Activated T-helper 1 cell treated with anti-CD3 and anti-CD28 coated beads, Interleukin-12 subunit alpha, Interleukin-12 subunit beta, Interleukin-2, Interleukin-4 antibody, amounts not matched to agents 30 ng/mL and 10 ng/mL and 1 ng/mL, durations not matched to agents 14 hours and 24 hours and 36 hours (primary cell): ENCODE measurements at places on chromosomes 12 and 14.

- DNase-seq: no peak
Observed at GRCh38 chr14:94390372-94391086, 2.1 kb upstream of the SERPINA1 start.

DNA sequence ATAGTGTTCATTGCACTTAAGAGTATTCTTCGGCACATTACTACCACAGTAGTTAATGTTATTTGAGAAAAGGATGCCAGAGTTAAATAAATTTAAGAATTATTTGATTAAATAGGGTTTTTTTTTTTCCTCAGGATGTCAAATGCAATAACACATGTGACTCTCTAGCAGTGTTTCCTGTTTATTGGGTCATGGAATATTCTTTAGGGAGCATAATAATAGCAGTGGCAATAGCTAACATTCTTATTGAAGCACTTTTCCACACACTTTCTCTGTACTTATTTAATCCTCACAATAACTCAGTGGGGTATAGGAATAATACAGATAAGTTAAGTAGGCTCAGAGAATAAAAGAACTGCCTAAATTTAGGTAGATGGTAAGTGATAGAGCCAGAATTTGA is 44.3 kb downstream of the SCYL2 start:
- no peak for DNase-seq

- DNase-seq: no peak
Observed at GRCh38 chr14:76917745-76918255, 91.6 kb downstream of the LRRC74A start.

GRCh38 chr12:61291647-61292046 is 968.6 kb upstream of the USP15 start:
- no peak for DNase-seq

DNA sequence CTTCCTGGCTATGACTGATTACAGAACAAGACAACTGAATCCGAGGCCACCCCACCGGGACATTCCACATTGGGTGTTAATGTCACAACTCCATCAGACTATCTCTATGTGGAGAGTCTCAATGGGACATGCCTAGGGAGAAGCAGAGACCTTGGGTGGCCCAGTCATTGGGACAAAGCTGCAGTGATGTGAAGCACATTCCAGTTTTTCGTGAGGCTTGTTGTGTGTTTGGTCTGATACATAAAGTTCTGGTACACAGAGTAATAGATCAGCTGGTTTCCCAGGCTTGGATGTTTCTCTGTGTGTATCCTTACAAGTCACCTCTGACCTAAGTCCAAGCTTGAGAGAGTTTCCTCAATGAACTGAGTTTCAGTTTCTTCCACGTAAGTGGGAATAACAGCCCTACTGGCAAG is 42.3 kb downstream of the CPM start:
- DNase-seq: no peak

DNA sequence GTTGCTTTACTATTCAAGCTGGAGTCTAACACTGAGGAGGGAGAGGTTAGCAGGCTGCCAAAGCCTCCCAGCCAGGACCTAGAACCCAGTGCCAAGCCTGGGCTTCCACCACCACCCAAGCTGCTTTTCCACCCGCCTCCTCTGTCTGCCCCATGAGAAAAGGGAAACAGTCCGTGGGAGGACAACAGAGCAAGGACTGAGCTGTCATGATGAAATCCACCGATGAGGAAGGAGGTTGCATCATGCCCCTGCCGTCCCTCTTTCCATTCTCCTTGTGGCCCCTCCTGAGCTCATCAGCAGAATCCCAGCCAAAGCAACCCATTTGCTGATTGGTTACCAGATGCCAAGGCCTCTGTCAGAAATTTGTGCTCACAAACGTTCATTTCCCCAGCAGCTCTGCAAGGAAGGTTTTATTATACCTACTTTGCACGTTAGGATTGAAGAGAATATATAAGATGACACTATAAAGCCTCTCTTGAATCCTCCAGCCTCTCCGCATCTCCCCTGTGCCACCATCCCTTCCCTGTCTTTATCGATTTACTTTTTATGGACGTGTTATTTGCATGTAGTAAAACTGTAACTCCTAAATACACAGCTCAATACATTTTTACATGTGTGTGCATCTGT is 6.3 kb upstream of the SERPINA1 start:
- DNase-seq: no peak

- DNase-seq: no peak
Observed at GRCh38 chr12:68245180-68246021, 8.0 kb downstream of the IL22 start.

DNA sequence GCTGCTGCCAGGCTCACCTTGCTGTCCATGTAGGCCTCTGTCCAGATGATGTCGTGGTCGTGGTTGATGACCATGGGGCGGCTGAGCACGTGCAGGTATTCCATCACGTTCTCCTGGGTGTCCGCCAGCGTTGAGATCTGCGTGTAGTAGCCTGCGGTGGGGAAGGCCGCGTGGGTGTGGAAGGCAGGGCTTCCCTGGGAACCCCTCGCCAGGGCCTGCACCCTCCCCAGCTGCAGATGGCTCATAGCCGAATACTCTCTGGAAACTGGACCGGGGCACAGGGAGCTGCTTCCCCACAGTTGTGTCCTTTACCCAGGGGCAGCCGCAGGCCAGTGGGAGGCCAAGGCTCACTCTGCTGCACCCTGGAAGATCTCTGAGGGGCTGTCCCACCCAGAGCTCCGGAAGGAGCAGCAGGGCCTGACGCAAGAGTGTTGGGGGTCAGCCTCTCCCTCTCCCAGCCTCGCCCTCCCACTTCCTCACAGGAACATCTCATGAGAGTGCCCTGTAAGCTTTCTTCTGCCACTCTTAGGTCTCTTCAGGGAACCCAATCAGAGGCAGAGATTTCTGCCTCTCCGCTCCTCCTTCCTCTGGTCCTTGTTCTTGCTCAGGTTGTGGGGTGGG is 35.5 kb downstream of the CACNA2D4 start:
- no peak for DNase-seq

DNA sequence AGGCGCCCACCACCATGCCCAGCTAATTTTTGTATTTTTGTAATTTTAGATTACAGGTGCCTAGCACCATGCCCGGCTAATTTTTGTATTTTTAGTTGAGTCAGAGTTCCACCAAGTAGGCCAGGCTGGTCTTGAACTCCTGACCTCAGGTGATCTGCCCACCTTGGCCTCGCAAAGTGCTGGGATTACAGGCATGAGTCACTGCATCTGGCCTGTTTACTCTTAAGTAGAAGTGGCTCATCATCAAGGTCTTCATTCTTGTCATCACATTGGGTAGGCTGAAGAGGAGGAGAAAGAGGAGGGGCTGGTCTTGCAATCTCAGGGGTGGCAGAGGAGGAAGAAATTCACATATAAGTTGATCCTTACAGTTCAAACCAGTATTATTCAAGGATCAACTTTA is 152.4 kb upstream of the ATP2B1 start:
- DNase-seq: no peak

DNA sequence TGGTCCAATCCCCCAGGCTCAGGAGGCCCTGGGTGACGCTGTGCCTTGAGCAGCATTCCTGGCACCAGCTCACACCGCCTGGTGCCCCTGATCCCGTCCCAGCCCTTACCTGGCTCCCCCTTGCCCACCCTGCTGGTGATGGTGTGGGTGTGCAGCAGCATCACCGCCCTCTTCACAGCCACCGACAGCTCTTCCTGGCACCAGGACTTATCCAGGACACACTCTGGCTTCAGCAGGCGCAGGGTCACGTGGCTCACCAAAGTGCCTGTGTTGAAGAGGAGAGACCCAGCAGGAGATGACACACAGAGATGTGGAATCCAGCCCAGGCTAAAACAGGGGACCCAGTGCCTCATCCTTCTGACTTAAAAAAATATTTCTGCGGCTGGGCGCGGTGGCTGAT is 36.2 kb downstream of the GCN1 start:
- no peak for DNase-seq

DNA sequence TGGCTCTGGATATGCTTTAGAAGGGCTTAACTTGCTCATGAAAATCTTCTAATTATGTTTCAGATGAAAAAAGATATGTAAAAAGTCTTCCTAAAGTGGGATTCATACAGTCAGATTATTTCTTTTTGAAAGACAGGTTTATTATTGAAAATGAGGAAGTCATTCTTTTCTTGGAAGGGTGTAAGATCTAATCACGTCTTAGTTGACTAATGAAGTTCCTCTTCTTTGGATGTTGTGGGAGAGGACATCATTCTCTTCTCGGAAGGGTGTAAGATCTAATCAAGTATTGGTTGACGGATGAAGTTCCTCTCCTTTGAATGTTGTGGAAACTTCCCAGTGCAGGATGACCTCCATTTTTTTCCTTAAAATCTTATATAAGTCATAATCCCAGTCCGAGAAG is 74.9 kb downstream of the ALG10 start:
- no peak for DNase-seq

DNA sequence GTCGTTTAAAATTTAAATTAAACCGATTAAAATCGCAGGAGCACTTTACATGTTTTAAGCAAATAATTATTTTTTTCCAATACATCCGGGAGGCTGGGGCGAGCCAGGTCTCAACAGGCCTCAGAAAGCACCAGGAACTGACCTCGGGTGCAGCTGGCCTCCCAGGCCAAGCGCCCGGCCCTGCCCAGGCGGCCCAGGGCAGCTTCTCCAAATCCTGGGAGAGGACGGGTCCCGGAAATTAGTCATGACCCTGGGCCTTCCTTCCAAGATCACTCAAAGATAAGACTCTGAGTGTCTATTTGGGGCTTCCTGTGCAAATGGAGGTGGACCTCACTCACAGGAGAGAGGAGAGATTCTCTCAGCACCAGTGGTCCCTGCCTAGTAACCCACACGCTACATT is 177.1 kb downstream of the BCL11B start:
- no peak for DNase-seq

- DNase-seq: no peak
Observed at GRCh38 chr12:105341010-105341409, 10.5 kb downstream of the C12orf75 start.

DNA sequence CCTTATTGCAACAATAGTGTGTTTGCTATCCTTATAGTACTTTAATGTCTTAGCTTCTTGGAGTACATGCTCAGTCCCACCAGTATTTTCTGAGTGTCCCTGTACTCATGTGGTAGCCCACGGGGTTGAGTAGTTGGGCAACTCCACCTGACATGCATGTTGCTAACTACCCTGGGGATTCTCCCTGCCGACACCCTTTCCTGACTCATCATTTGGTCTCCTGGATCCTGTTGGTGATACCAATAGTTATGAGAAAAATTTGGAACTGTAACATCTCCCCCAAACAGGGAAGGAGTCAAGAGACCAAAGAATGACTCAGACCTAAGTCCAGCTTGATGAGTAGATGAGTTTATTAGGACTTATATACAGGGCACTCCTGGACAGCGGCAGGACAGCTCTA is 101.6 kb downstream of the BRMS1L start:
- DNase-seq: no peak

GRCh38 chr14:89485264-89485663 is 68.2 kb upstream of the FOXN3 start:
- no peak for DNase-seq

GRCh38 chr14:44778604-44779003 is 183.1 kb downstream of the KLHL28 start:
- DNase-seq: no peak

- no peak for DNase-seq
Observed at GRCh38 chr12:52003591-52003990, 3.2 kb upstream of the TAMALIN start.

GRCh38 chr12:31510034-31510433 is 80.9 kb downstream of the DENND5B start:
- no peak for DNase-seq

GRCh38 chr12:100493396-100494012 is 19.8 kb downstream of the NR1H4 start:
- no peak for DNase-seq

DNA sequence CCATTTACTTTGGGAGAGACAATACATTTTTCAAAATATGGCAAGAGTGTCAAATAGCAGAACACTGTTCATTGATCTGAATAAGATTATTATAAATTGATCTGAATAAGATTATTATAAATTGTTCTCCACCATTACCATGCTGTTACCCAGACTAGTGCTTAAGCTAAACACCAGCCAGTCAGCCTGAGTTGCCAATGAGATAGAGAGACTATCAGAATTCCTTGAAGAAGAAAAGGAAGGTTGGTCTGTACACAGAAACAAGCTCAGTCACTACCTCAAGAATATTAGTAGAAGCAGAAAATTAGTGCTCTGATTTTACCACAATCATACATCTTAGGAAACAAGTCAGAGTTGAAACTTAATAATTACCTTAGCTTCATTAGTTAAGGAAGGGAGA is 469.8 kb downstream of the FOXG1 start:
- no peak for DNase-seq

DNA sequence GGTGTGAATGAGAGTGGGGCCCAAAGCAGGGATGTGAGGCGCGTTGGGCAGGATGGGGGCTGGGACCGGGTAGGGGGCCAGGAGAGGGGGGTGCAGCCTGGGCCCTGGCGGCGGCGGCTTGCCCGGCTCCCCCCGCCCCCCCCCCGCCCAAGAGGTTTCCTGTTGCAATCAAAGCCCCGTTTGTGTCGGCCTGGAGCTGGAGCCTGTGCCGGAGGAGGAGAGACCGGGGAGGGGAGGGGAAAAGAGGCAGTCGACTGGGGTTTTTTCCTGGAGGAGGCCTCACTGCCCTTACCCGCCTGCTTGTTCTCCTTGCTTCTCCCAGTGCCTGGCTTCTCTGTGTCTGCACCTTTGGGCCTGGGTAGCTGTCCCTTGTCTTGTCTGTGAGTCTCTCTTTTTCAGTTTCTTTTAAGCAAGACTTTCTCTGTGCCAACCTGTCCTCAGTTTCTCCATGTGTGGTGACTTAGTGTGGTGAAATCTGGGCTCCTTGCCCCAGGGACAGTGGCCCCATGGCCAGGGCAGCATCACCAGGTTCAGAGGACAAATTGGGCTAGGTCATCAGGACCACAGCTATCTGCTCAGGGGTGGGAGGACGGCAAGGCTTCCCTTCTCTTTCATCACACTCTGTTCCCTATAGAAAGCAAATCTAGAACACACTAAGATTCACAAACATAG is 8.5 kb downstream of the RARG start:
- no peak for DNase-seq

DNA sequence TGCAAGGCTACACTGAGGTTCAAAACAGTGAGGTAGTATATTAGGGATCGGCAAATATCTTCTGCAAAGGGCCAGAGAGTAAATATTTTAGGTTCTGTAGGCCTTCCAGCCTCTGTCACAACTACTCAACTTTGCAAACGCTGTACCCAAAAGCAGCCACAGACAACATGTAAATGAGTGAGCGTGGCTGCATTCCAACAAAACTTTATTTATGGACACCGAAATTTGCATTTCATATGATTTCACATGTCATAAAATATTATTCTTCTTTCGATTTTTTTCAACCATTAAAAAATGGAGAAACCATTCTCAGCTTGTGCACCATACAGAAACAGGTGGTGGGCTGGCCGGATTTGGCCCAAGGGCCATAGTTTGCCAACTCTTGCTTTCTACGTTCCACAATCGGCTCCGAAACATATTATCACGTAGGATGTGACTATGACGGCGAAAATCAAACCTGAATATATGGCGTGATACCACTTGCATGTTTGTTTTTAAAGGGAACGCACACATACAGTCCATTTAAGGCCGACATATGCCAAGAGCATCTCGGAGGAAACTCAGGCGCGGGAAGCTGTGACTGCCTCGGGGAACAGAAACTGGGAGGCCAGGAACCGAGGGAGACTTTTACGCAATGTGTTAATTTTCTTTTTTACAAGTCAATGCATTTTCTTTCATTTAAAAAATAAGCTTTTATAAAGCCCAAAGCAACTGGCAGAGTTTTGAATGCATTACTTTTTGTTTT is 7.1 kb downstream of the NCOR2 start:
- no peak for DNase-seq

GRCh38 chr12:76782526-76782925 is 18.6 kb downstream of the ZDHHC17 start:
- DNase-seq: no peak
